Placental pericyte (primary cell): ENCODE measurements at places on chromosomes 5 and 9. TPM values are rescaled to one million over a fixed set of nuclear protein-coding genes. Genes with fewer than 3 reads are reported as not detected.

KIF12 gene
- total RNA-seq: not detected in 2 replicates

IL31RA gene
- total RNA-seq: 2.0 and 7.6 TPM in 2 replicates

OBP2B gene
- not detected in 2 replicates for total RNA-seq

MPDZ gene
- total RNA-seq: 47.1 and 58.0 TPM in 2 replicates
